ENCODE measurements at places on chromosomes 5 and 9.

- DNase-seq, result no peak
These were observed 65.3 kb downstream of the RGS3 start for GRCh38 chr9:113528811-113529210.

GRCh38 chr5:174381241-174381640 lies 335.7 kb downstream of the NSG2 start:
- DNase-seq, result no peak

- DNase-seq, result no peak
These were observed 176.6 kb upstream of the C9orf72 start for GRCh38 chr9:27749838-27750237.

- DNase-seq, result no peak
These were observed 8.4 kb downstream of the NDUFS4 start for GRCh38 chr5:53568871-53569270.

DNA sequence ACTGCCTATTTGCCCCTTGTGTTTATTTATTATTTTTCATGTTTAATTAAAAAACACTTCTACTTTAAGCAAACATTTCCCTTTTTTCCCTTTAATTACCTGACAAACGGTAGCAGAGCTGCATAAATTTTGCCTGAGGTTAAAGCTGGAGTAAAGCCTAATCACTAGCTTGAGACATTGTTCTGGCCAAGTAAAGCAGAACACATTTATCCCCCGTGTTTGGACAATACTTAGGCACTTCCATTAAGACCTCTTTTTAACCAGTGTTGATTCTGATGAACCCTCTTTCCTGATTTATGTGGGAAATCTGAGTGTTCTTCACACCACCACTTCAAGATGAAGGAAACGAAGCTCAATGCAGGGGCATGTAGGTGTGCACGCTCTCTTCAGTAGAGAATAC lies 54.5 kb downstream of the BNC2 start:
- no peak for DNase-seq

GRCh38 chr5:123098767-123099513 lies 9.9 kb downstream of the PRDM6 start:
- no peak for DNase-seq

DNA sequence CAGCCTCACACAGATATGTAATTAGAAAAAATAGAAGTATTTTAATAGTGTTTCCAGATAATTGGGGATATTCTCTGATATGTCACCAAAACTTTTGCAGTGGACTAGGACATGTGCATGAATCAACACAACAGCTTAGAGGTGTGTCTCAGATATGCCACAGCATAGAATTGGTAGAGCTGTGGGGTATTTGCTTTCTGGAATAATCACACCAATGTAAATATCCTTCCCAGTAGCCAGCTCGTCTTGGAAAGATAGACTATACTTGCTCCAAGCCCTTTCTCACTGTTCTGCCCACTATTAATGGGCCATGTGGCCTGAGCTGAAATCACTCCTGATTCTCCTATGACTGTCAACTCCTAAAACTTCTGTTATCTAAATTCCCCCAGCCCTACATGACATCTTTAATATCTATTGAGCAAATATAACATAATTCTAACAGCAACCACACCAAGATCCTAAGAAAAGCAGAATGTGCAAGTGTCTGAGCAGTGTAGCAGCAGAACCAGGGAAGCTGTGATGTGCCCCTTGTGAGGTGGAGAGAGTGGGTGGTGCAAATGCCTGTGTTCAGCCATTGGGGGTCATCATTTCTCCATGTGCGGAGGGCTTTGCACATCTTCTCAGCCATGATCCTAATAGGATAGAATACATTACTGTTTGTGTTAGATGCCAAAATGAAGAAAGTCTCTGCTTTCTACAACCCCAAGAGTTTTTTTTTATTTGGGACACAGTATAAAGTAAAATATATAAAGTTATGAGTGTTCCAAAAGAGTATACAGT lies 65.0 kb downstream of the MELK start:
- no peak for DNase-seq

- DNase-seq, result no peak
These were observed 631.9 kb upstream of the DMAC1 start for GRCh38 chr9:8431505-8431904.

DNA sequence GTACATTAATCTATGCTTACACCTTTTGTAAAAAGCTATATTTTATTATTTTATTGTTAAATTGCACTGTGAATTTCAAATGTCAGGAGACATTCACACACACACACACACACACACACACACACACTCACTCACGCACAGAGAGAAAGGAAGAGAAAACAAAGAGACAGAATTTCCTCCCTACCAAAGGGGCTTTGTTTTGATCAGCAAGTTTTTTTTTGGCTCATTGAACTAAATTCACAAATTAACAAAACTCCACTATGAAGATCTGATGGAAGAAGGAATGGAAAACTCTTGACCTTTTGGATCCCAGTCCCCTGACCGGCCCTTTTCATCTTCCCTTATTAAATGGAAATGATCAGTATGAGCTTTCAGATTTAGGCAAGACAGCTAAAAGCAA lies 161.2 kb downstream of the PDE4D start:
- DNase-seq, result no peak

DNA sequence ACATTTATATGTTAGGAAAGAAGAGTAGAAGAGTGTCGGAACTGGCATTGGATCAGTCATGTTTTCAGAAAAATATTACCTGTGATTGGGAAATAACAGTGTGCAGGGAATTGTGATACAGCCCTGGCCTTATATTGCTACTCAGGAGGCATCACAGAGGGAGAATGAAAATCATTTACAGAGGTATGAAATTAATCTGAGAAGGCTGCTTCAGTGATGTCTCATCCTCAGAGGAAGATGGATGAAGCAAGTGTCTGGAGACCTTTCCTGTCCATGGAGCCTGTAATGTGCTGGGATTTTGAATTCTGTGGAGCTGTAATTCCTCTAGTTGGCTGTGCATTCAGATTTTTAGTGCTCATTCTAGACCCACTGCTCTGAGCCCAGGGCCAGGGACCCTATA lies 3.8 kb downstream of the ACTBL2 start:
- DNase-seq, result no peak

DNA sequence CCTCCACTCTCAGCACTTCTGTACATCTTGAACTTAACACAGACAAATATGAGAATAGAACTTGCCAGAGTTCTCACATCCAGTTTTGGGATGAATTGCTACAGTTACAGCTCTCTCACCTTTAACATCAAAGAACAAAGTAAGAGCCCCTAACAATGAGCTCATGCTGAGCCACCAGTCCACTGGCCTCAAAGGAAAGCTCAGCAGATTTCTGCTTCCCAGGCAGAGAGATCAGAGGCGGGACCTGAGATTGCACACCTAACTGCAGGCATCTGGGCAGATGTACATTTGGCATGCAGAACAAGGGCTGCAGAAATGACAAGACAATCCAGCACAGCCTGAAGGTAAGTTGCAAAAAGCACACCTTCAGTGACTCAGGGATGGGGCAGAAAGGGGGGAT lies 300.9 kb downstream of the MRPS30 start:
- DNase-seq, result no peak

DNA sequence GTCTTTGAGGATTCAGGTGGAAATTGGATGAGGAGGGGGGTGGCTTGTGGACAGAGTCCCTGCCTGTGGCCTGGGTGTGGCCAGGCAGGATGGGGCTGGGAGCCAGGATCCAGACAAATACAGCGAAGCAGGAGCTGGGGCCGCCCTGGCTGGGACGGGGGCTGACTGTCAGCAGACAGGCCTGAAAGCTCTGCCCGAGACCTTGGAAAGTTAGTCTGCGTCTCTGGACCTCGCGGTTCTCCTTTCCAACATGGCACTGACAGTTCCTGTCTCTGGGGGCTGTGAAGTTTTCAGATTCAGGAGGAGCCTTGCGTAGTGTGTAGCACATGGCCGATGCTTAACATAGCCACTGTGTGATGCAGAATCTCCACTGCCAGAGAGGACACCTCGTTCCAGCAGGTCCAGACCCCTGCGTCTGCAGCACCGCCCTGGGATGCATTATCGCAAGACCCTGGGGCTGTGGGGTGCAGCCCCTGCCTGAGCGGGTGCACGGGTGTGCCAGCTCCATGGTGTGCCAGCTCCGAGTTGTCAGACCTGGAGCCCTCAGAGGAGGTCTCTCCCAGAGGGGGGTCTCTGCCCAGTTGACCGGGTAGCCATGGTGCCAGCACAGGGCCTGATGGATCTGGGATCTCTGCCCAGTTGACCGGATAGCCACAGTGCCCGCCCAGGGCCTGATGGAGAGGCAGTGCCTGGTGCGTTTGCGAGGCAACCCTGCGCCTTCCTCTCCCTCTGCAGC lies 89.3 kb downstream of the COL5A1 start:
- DNase-seq, result no peak

- no peak for DNase-seq
These were observed 51.1 kb downstream of the CCNH start for GRCh38 chr5:87361536-87362213.

DNA sequence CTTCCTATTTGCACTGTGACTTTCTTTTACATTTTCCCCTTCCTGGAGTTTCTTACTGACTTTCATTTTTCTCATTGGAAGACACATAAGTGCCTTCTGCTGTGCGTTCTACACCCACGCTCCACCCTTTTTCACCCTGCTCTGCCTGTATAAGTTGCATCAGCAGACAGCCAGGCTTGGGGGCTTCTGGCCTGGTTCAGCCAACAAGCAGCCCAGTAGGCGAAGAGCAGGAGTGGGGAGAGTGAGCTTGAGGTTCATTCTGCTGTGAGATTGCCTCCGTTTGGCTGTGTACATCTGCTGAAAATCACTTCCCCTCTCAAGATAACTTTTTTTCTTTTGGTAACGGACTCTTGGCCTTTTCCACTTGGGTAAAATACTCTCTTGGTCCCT lies 38.4 kb downstream of the RASGRF2 start:
- no peak for DNase-seq

DNA sequence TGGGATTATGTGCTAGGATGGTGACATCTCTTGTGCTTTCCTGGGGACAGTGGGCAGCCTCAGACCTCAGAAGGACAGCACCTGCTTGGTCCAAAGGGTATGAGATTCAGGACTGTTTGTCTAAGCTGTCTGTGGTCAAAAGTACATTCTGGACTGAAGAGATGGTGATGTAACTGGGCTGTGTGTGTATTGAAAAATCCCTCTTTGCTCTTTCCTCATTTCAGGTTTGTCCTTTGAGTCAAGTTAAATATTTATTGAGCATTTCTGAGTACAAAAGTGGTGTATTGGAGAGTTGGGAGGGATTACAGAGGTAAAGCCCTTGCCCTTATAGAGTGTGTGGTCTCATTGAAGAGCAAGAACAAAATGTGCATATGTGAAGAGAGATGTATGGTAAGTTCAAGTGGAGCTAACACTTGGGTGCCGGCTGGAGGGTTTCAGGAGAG lies 46.7 kb downstream of the RCL1 start:
- no peak for DNase-seq

GRCh38 chr5:14516901-14517300 lies 64.7 kb upstream of the OTULINL start:
- DNase-seq, result no peak

GRCh38 chr5:101418713-101419118 lies 515.6 kb upstream of the ST8SIA4 start:
- no peak for DNase-seq

DNA sequence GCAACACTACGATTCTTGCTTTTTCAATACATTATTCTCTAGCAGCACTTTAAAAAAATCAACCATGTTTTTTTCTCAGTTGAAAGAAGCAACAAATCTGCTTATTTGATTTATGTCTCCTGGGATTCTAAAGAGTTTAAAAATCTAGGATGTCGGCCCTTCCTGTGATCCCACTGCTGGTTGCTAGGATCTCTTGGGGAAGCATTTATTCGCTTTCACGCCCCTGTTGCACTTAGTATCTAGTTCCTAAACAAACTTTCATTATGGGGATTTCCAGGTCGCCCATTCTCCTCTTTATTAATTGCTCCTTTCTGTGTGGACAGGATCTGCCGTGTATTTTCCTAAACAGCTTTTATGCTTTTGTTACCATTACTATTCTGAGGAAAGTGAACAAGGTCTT lies 313.5 kb downstream of the AGTPBP1 start:
- DNase-seq, result no peak

DNA sequence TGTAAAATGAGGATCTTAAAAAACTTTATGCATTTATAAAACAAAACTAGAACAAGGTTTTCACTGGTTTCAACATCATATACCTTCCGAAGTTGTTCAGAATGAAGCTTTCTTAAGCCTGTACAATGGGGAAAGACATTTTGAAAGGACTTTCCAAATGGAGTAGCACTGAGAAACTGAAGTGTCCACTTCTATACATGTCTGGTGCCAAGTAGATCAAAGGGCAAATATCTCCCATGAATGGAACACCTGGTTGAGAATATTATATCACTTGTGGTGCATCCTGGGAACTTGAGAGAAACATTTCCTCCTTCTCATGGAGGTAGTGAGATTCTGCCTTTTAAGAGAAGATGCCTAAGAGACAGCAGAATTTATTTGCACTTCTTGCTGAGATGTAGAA lies 182.1 kb upstream of the ACTBL2 start:
- DNase-seq, result no peak

GRCh38 chr5:10849278-10849677 lies 88.2 kb upstream of the DAP start:
- DNase-seq, result no peak

DNA sequence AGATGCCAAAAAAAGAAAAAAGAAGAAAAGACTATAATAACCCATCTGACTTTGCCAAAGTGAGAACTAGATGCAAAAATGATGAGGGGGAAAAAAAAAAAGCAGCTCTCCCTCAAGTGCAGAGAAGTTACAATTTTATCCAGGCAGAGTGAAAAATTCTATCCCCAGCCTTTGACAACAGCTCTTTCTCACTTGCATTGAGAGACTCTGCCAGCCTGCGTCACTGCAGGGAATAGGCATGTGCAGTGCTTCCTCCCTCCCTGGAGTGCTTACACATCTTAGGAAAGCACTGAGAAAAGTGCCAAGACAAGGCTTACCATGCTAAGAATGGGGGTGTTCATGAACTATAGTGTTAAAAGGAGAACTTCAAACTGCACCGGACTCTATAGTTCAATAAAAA lies 418.6 kb upstream of the TYRP1 start:
- DNase-seq, result no peak

DNA sequence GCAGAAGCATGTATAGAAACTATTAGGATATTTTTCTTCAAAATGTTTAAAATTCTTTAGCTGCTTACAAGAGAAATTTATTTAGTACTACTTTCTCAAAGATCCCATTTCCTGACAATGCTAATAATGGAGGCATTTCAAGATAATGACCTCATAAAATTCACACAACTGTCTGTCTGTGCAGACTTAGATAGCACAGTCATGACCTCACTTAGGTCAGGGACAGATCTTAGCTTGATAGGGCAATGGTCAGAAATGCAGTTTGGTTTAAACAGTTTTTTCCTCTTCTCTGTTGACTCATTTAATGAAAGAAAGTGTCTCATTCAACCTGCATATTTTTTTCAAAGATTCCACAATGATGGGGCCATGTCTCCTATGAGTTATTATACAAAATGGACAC lies 128.4 kb downstream of the GRIA1 start:
- no peak for DNase-seq
